Sigmoid colon (tissue), 7 donors: ENCODE measurements at places on chromosomes 11 and 22. TPM values are rescaled to one million over a fixed set of nuclear protein-coding genes. Genes with fewer than 3 reads are reported as not detected.

KCNJ1 gene
- total RNA-seq = not detected

- peak; percentile 36 for DNase-seq
These were observed 43.2 kb downstream of the IGLL1 start for GRCh38 chr22:23536821-23537345.

DNA sequence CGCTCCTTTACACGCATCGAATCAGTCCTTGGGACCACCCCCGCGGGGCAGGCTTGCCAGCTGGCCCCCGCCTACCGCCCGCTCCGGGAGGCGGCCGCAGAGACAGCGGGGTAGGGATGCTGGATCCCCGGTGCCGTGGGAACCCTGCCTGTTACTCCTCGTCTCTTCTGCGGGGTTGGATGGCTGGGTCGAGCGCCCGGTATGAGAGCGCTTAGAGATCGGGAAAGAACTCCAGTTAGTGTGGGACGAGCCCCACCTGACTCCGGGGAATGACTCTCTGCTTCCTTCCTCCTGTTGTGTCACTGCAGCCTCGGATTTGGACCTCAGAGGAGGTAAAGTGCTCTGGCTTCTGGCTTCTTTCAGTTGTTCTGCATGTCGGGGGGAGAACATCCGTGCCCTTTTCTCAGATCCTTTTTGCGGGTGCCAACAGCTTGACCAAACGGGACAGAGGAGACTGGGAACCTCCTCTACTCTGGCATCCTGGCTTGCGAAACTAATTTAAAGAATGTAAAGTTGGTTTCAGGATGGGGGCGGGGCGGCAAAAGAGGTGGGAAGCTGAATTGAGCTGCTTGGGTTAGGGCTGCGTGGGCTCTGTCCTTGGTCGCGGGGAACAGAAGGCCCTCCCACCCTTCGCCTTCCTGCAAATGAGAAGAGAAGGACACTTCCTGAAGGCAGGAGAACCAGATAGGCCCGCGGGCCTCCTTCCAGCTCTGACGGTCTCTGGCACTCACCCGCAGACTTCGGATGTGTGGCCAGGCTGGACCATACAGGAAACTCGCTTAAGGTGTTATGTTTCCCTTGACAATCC is 938 bp downstream of the LAYN start:
- peak; percentile 88 for DNase-seq

- DNase-seq = no peak
These were observed 83.1 kb upstream of the MTNR1B start for GRCh38 chr11:92886243-92886905.

SLC16A8 gene
- total RNA-seq = 0.55 TPM

GRCh38 chr11:77442394-77443053 is 31.4 kb downstream of the PAK1 start:
- DNase-seq = no peak

TRIM51 gene
- not detected for total RNA-seq

GRCh38 chr22:49119551-49119952 is 708.1 kb downstream of the BRD1 start:
- DNase-seq = no peak

- DNase-seq = no peak
These were observed 135.8 kb downstream of the TRIM44 start for GRCh38 chr11:35798423-35798822.

- no peak for DNase-seq
These were observed 69.7 kb downstream of the GAB2 start for GRCh38 chr11:78347956-78348355.

PANX3 gene
- not detected for total RNA-seq
